Tibial nerve (tissue), 4 donors: ENCODE measurements at places on chromosomes 2 and 18.

DNA sequence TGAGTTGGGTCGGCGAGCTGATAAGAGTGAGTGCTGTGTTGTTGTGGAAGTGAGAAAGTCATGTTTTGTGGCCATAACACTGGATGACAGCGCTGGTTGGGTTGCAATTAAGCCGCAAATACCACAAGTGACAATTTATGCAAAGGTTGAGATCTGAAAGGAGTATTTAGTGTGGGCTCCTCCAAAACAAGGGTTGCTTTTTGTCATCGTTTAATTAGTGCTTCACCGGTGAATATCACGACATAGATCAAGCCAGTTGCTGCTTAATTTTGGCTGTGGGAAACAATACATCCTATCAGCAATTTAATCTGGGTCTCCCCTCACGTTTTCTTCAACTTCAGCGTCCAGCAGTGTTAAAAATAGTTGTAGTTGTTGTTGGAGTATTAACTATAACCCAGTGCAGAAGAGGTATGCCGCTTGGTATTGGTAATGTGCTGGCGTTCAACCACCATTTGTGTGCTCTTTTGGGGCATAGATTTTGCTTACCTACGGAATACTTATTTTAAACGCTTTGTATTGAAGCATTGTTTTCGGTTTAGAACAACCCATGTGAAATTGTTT is 662 bp downstream of the ACVR2A start:
- H3K4me3 ChIP-seq: peak overlapping the region; percentile 78
- no peaks in the 10 kb centered on the region for H3K36me3 ChIP-seq
- H3K27ac ChIP-seq: peak overlapping the region; percentile 95
- peak; percentile 5 for DNase-seq

DNA sequence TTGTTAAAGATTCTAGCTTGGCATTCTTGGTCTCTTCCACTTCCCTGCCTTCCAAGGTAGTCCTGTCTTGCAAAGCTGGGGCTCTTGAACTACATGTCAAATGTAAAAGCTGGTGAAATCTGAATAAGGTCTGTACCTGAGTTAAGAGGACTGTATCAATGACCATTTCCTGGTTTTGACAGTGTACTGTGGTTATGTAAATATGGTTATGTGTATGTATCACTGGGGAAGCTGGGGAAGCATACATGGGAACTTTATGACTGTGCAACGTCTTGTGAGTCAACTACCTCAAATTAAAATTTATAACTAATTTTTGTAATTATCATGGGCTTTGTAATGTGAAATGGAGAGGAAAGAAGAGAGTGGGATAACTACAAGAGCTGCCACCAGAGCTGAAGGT is 81.7 kb downstream of the COL4A4 start:
- H3K4me3 ChIP-seq: no peak overlapping the region
- DNase-seq: no peak
- H3K27ac ChIP-seq: no peak overlapping the region

DNA sequence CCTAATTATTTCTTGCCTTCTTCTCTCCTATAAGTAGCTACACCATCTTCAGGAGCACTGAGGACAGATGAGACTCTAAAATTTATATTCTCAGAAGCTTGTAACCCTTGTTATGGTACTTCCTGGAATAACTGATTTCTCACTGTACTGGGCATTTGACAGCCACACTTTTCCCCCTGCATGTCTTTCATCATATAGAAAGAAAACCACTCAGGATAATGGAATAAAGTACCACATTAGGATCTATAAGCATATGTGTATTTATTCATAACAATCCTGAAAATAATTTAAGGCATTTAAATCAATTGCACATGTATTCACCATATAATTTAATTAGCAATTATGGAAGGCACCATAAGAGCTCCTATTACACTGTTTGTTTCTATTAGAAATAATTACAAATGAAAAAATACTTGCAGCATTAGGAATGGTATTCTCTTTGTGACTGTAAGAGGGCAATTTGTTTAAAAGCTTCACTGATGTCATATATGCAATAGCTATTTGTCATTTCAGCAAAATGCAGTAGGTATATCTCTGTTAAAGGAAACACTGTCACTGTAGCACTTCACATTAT is 216.9 kb upstream of the FSHR start:
- no peaks in the 10 kb centered on the region for H3K4me1 ChIP-seq
- DNase-seq: no peak
- no peaks in the 10 kb centered on the region for H3K27me3 ChIP-seq
- H3K4me3 ChIP-seq: no peak overlapping the region
- H3K27ac ChIP-seq: no peak overlapping the region

GRCh38 chr2:19759880-19760279 is 141.9 kb downstream of the TTC32 start:
- no peaks in the 10 kb centered on the region for H3K27me3 ChIP-seq
- no peaks in the 10 kb centered on the region for H3K4me1 ChIP-seq

GRCh38 chr2:183495589-183496267 is 371.5 kb downstream of the NUP35 start:
- no peak for DNase-seq
- H3K4me1 ChIP-seq: no peaks in the 10 kb centered on the region
- no peaks in the 10 kb centered on the region for H3K36me3 ChIP-seq
- H3K4me3 ChIP-seq: no peak overlapping the region
- H3K27me3 ChIP-seq: no peaks in the 10 kb centered on the region

- peaks cover 10% of the 10 kb centered on the region for H3K4me1 ChIP-seq
- no peak for DNase-seq
- no peaks in the 10 kb centered on the region for H3K27me3 ChIP-seq
- H3K27ac ChIP-seq: peak overlapping the region; percentile 10
Measured at GRCh38 chr2:47403609-47404193, 745 bp downstream of the MSH2 start.

GRCh38 chr18:36354989-36355388 is 57.5 kb downstream of the FHOD3 start:
- H3K27me3 ChIP-seq: no peaks in the 10 kb centered on the region
- H3K4me1 ChIP-seq: no peaks in the 10 kb centered on the region
- DNase-seq: no peak

DNA sequence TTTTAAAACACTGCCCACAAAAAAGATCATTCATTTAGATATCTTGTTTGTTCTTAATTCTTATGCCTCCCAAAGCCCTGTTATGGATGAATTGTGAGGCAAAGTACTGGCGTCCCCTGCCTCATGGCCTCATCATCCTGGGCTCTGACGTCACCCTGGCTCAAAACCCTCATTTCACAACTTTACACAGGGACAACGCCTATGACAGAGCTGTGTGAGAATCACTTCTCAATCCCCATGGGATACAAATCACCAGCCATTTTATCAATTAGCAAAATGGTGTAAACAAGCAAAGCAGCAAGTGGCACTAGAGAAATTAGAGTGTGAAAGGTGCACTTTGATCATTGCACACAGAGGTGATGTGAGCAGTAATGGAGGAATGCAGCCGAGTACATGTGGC is 16.6 kb downstream of the FHOD3 start:
- DNase-seq: no peak
- no peak overlapping the region for H3K4me3 ChIP-seq
- H3K36me3 ChIP-seq: no peaks in the 10 kb centered on the region
- no peaks in the 10 kb centered on the region for H3K4me1 ChIP-seq
- H3K27ac ChIP-seq: no peak overlapping the region

- DNase-seq: no peak
- no peaks in the 10 kb centered on the region for H3K27me3 ChIP-seq
- no peaks in the 10 kb centered on the region for H3K4me1 ChIP-seq
- H3K27ac ChIP-seq: no peak overlapping the region
- no peaks in the 10 kb centered on the region for H3K36me3 ChIP-seq
Measured at GRCh38 chr2:19256121-19256601, 102.3 kb downstream of the OSR1 start.

- H3K27ac ChIP-seq: no peak overlapping the region
- H3K36me3 ChIP-seq: no peaks in the 10 kb centered on the region
- H3K4me1 ChIP-seq: no peaks in the 10 kb centered on the region
- no peak overlapping the region for H3K4me3 ChIP-seq
Measured at GRCh38 chr2:227194219-227194618, 29.8 kb downstream of the COL4A3 start.

- H3K27ac ChIP-seq: no peak overlapping the region
- H3K4me1 ChIP-seq: no peaks in the 10 kb centered on the region
- H3K36me3 ChIP-seq: no peaks in the 10 kb centered on the region
Measured at GRCh38 chr18:35458271-35458670, 39.5 kb downstream of the INO80C start.

GRCh38 chr2:12073217-12073852 is 326.9 kb downstream of the LPIN1 start:
- H3K27me3 ChIP-seq: no peaks in the 10 kb centered on the region
- no peak overlapping the region for H3K4me3 ChIP-seq
- no peaks in the 10 kb centered on the region for H3K36me3 ChIP-seq
- H3K27ac ChIP-seq: no peak overlapping the region
- DNase-seq: no peak
- H3K4me1 ChIP-seq: no peaks in the 10 kb centered on the region

DNA sequence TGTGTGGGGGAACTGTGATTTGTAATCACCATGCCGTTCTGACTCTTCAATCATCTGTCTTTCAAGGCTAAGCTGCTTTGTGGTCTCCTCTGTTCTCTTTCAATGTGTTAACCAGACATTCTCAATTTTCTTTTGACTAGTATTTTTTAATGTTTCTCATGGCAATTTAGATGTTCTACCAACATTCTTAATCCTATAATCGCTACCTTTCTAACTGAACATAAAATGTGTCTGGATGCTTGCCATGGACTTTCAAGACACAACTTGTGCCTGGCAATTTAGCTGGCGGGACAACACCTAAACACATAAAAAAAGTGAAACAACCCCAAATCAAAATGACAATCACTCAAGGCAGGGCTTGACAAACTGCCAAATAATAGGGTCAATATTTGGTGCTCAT is 135.0 kb upstream of the ACKR3 start:
- H3K27ac ChIP-seq: no peak overlapping the region
- no peak overlapping the region for H3K4me3 ChIP-seq
- H3K4me1 ChIP-seq: no peaks in the 10 kb centered on the region
- DNase-seq: no peak
- H3K27me3 ChIP-seq: no peaks in the 10 kb centered on the region
- H3K36me3 ChIP-seq: no peaks in the 10 kb centered on the region

DNA sequence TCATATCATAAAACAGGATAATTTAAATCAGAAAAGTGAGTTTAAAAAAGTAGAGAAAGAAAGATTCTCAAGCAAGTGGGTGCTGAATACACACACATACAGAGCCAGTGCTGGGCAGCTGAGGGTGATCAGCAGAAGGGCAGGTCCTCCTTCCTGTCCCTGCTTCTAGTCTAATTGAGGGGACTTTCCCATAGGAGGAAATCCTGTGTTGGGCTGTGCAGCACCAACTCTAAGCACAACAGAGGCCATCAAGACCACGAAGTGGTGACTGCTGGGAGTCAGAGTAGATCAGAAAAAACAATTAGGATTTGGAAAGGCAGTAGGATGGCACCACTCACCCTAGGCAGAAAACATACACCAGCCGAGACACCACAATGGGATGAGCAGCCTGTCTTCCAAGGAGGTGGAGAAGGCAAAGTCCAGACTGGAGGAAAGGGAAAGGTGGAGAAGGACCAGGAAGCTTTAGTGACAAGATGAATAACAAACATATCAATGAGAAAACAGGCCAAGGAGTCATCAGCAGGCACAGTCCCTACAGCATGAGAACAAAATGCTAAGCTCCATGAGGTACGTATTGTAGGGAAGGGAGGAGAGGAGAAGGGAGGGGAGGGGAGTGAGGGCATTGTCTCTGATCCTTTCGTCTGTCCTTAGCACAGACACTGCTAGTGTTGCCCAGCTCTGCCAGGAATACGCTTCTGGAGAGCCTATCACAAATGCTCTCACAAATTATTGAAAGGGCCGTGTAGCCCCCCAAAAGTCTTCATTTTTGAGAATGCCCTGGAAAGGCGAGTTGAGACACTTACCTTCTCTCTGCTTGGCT is 16.7 kb upstream of the MSGN1 start:
- H3K4me1 ChIP-seq: no peaks in the 10 kb centered on the region
- DNase-seq: no peak
- no peaks in the 10 kb centered on the region for H3K36me3 ChIP-seq
- H3K4me3 ChIP-seq: no peak overlapping the region

DNA sequence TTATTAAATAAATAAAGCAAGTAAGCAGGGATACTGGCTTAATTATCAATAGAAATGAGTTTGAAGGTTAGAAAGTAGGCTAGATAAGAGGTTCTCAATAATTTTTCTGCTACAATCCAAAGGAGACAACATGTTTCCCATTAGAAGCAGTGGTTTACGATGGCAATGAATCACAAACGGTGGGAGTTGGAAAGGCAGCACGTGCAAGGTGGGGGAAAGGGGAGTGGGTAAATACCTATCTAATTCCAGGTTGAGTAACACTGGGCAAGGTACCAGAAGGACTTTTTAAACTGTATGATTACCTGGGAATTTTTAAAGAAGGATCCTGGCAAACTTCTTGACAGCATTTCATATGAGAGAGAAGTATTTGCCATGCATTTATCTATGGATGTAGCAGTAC is 289.9 kb downstream of the NBAS start:
- peaks cover 43% of the 10 kb centered on the region for H3K36me3 ChIP-seq
- DNase-seq: no peak
- H3K27me3 ChIP-seq: no peaks in the 10 kb centered on the region
- no peak overlapping the region for H3K4me3 ChIP-seq
- no peaks in the 10 kb centered on the region for H3K4me1 ChIP-seq
- peak overlapping the region; percentile 29 for H3K27ac ChIP-seq

- peaks cover 26% of the 10 kb centered on the region for H3K4me1 ChIP-seq
- no peak for DNase-seq
- H3K27me3 ChIP-seq: peaks cover 91% of the 10 kb centered on the region
- H3K36me3 ChIP-seq: no peaks in the 10 kb centered on the region
- H3K4me3 ChIP-seq: peak overlapping the region; percentile 3
Measured at GRCh38 chr2:222320436-222321395, 21.9 kb upstream of the PAX3 start.

GRCh38 chr18:40058811-40059570 is 1896.0 kb upstream of the PIK3C3 start:
- no peaks in the 10 kb centered on the region for H3K27me3 ChIP-seq
- H3K27ac ChIP-seq: no peak overlapping the region
- no peaks in the 10 kb centered on the region for H3K4me1 ChIP-seq
- DNase-seq: no peak
- H3K4me3 ChIP-seq: no peak overlapping the region

GRCh38 chr18:4821801-4822200 is 366.7 kb upstream of the DLGAP1 start:
- H3K36me3 ChIP-seq: no peaks in the 10 kb centered on the region
- H3K27ac ChIP-seq: no peak overlapping the region
- no peak for DNase-seq

DNA sequence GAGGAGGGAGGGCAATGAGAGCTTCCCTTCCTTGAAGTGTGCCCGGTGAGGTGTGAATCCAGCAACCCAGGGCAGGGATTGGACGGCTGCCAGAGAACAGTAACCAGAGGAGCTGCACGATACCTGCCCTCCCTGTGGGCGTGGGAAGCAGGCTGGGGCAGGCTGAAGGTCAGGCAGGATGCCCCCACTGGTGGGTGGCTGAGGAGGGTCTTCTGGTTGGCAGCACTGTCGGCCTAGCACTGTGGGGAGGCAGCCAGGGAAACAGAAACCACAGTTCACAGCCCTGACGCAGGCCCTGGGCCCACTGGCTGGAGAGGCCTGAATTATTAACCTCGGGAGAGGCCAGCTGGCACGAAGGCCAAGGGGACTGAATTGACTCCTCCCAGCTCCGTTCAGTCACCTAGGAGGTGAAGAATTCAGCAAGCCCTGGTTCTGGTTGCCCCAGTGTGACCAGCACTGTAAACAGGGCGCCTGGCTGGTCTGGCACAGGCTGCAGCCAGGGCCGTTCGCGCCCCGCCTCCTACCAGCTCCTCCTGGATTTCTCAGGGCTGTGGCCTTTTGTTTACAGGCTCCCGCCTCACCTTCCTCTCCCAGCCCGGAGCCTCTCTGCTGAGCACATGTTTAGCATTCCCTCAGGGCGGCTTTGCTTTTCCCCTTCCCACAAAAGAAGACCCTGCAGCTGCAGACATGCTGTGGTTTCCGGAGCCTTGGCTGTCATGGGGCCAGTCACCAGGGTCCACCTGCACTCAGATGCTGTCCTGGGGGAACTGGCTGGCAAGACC is 97.8 kb downstream of the B3GNT2 start:
- peaks cover 4% of the 10 kb centered on the region for H3K4me1 ChIP-seq
